Progenitor cell of endocrine pancreas (in vitro differentiated cells): ENCODE measurements at places on chromosomes 4 and X. TPM values are rescaled to one million over a fixed set of nuclear protein-coding genes. Genes with fewer than 3 reads are reported as not detected.

SPATA18 gene
- total RNA-seq = 7.4 and 8.5 TPM in 2 replicates

RXFP1 gene
- not detected in 2 replicates for total RNA-seq

MAML3 gene
- total RNA-seq = 44.4 and 48.5 TPM in 2 replicates

CT47B1 gene
- not detected in 2 replicates for total RNA-seq

CYBB gene
- total RNA-seq = 0.27 and 0.41 TPM in 2 replicates

DCX gene
- total RNA-seq = 145 and 171 TPM in 2 replicates

HERC6 gene
- 6.2 and 7.3 TPM in 2 replicates for total RNA-seq

TBC1D8B gene
- 6.6 and 6.8 TPM in 2 replicates for total RNA-seq

GRCh38 chr4:184282251-184282713 is 64.6 kb upstream of the ENPP6 start:
- no peak for DNase-seq

GRCh38 chrX:87968118-87968517 is 450.5 kb downstream of the KLHL4 start:
- DNase-seq = no peak

- no peak for DNase-seq
Observed at GRCh38 chrX:68832516-68833447, 4.0 kb downstream of the EFNB1 start.

DNA sequence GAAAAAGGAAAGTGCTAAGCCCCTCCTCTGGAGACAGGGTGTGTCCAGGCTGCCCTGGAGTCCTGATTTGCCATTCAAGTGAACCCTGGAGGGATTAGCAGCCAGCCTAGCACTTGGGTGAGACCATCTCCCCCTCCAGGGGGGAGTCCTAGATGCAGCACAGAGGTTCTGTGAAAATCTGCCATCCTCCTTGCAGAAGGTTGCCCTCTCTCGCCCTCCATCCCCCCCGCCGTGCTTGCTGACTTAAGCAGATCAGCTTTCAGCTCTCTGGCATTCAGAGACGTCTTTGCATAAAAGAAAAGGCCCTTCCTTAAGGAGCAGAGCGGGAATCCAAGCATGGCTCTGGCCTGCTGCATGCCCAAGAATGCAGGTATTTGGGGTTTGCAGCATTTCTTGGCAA is 102.1 kb upstream of the SCML1 start:
- peak; percentile 83 for DNase-seq

GRCh38 chr4:122003335-122003734 is 51.5 kb upstream of the TRPC3 start:
- DNase-seq = no peak

DNA sequence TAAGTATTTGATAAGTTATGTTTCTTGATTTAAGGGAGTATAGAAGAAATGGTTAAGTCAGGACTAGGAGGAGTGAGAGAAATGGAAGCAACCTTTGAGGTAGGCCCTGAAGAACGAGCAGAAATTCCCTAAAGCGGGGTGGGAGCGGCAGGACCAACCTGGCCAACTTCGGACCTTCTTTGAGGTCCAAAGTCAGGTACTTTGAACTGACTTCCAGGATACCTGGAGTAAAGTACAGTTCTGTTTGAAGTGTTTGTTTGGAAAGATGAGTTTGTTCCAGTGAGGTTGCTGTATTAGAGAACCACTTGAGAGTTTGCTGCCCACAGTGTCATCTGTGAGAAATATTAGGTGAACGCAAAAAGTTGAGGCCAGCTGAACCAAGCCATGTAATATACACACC is 11.7 kb downstream of the RNF4 start:
- DNase-seq = no peak

DNA sequence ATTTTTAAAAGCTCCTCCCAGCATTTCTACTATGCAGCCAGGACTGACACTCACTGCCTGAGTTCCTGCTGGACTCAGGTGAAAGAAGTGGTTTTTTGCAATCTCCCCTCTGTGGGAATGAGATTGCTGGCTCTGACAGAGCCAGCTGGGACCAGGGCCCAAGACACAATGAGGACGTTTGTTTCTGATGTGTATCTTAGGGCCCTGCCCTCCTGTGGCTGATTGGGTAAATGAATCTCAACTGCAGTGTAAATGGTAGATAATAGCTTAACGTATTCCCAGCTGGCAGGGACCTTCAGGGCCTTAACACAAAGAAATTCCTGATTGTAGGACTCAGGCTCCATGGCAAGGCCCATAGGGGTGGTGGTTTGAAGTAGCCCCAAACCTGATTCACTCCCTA is 85.8 kb upstream of the PRPS1 start:
- DNase-seq = no peak

- no peak for DNase-seq
Observed at GRCh38 chr4:38128478-38129459, 168.6 kb downstream of the PTTG2 start.

- DNase-seq = no peak
Observed at GRCh38 chr4:145417348-145418130, 64.1 kb upstream of the SMAD1 start.

DNA sequence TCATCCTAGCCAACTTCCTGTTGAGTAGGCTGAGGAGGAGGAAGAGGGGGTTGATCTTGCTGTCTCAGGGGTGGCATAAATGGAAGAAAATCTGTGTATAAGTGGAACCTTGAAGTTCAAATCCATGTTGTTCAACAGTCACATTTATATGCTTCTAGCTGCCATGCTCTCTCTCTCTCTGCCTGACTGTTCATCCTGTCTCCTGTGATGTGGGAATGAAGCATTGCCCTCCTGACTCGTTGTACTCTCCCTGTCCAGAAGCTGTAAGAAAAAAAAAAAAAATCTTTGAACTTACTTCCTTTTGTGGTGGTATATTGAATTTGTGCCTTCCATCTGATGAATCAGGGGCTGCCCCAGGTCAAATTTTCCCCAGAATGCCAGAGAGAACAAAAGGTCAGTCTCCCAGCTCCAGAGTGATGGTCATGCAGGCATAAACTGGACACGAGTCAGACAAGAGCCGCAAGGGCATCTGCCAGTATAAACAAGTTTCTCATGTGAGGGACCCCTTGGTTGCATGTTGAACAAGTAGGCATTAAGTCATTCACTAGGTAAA is 257.0 kb downstream of the IDS start:
- DNase-seq = no peak

DNA sequence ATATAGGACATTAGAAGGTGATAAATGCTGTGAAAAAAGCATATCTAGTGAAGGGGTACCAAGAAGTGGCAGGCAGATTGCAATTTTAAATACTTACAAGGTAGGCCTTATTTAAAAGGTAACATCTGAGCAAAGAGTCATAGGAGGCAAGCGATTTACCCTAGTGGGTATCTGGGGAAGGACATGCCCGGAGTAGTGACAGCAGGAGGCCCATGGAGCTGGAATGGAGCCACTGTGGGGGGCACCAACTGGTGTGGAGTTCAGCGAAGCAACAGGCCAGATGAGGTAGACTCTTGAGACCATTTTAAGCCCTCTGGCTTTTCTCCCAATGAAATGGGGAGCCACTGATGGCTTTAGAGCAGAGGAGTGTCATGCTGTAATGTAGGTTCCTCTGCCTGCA is 37.3 kb downstream of the SEC24D start:
- no peak for DNase-seq

- no peak for DNase-seq
Observed at GRCh38 chr4:174713821-174714220, 115.2 kb downstream of the GLRA3 start.

- no peak for DNase-seq
Observed at GRCh38 chrX:54564936-54565335, 34.9 kb downstream of the GNL3L start.

- no peak for DNase-seq
Observed at GRCh38 chr4:111991797-111992196, 153.5 kb upstream of the FAM241A start.

DNA sequence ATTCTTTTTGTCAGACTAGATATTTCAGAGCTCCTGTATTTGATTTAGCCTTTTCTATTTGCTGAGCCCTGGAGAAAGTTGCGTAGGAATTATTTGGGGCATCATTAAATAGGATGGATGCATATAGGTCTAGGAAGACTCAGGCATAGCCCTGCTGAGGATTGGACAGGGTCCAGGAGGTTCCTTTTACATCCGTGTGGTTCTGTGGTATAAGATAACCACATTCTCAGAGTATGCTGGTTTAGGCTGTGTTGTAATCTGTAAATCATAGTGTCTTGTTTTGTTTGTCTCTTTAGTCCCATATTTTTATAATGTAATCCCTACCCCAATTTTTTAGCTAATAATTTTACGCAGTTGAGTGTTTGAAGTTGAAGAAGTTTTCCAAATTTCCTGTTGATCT is 513.7 kb downstream of the RPA4 start:
- no peak for DNase-seq

- no peak for DNase-seq
Observed at GRCh38 chr4:40462326-40462725, 127.2 kb downstream of the CHRNA9 start.
